ENCODE measurements at places on chromosomes 2 and 18. TPM values are rescaled to one million over a fixed set of nuclear protein-coding genes. Genes with fewer than 3 reads are reported as not detected.
A peak's percentile ranks its signal among the peaks of the same experiment; 100 is the strongest.

Gene MYOM1
- 138 TPM for total RNA-seq

Gene C2orf78
- total RNA-seq, result not detected

- no peak for DNase-seq
These were observed 6.0 kb downstream of the RAB11FIP5 start for GRCh38 chr2:73106791-73107190.

DNA sequence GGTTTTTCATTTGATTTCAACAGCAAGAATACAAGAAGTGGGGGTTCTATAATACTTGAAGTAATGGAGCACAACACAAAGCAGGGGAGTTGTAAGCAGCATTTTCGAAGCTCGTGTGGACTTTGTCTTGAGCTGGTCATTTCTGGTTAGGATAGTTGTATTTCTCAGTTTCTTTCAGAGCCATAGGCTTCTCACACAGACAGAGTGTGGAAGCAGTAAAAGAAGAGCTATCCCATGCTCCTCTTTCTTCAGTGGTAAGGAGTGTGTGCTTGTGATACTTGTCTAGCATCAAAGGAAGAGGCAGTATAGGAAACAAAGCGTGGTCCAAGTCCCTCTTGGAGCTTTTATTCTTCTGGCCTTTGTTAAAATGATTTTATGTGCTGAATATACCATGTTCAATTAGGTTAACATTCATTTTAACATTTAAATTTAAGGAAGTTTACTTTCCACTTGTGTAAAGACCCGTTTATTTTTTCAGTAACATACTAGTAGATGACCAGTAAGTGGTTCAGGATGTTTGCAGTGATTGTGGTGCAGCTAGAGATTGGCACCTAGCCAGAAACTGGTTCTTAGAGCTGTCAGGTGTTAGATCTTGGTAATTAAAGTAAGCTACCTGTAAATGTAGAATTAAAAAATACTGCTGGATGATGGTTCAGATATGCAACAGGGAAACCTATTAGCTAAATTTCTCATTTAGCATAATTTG lies 14.6 kb downstream of the CCNYL1 start:
- DNase-seq, result no peak

GRCh38 chr2:111905990-111906735 lies 7.8 kb downstream of the MERTK start:
- DNase-seq, result no peak

DNA sequence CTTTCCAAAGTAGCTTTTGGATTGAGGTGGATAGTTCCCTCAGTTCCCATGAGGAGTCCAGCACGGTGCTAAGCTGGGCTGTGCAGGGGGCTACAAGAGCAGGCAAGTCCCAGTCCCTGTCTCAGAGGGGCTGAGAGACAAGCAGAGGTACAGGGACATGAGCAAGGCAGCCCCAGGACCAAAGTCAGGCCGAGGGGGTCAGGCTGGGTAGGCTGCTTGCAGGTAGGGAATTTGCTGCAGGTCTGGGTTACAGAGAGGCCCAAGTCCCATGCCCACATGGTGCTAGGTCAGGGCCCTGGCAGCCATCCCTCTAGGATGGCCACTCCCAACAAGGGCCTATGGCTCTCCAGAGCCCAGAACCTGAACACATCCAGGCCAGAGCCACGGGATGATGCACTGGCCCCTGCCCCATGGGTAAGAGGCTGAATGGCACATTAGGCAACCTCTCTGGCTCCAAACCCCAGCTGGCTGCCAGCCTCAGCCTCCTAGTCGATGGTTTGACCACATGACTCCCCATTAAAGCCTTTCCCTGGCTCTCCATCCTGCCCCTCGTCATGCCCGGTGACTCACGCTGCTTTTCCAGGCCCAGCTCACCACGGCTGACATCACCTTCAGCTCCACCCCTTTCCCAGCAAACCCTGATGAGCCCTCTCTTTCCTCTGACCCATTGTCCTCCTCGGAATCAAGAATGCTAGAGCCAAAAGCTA lies 83.7 kb downstream of the SDC1 start:
- peak; percentile 73 for DNase-seq

GRCh38 chr2:30713698-30714097 lies 93.5 kb downstream of the CAPN13 start:
- no peak for DNase-seq

- peak; percentile 18 for DNase-seq
These were observed 94.4 kb upstream of the XPO1 start for GRCh38 chr2:61632276-61633169.

GRCh38 chr2:65668744-65669143 lies 236.3 kb upstream of the SPRED2 start:
- DNase-seq, result no peak

Gene GCG
- total RNA-seq, result 0.17 TPM

Gene IL36G
- not detected for total RNA-seq

Gene PPIG
- total RNA-seq, result 44.9 TPM

Gene GAREM2
- total RNA-seq, result 4.9 TPM

Gene SEH1L
- 25.5 TPM for total RNA-seq

DNA sequence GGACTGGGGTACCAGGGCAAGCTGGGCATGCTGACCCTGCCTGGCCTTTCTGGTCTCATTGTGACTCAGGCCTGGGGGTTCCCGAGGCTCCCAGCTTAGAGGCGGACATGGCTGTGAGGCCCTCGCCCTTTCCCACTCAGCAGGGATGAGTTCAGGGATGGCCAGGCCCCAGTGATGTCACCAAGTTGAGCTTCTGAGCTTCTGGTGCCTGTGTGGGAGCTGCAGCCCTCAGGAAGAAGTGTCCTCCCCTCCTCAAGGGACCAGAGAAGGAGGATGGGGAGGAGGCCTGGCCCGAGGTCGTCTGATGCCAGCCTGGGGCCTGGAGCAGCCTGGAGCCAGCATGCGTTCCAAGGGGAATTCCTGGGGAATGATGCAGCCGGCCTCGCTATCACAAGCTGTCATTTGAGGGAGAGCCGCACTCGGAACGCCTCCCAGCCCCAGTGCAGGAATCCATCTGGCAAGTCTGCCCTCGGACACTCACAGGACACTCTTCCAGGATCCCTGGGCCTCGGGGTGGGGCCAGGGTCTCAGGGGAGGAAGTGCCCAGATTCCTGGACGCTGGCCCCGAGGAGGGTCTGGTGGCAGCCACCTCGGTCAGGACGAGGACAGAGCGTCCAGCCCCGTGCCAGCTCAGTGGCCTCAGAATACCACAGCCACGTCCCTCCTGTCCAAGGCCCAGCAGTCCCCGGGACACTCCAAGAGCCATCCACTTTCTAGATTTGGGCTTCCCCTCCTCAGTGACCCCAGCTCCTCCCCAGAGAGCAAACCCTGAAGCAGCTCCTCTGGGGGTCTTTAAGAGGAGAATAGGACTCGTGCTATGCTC lies 61.2 kb upstream of the GPC1 start:
- DNase-seq, result peak; percentile 63

DNA sequence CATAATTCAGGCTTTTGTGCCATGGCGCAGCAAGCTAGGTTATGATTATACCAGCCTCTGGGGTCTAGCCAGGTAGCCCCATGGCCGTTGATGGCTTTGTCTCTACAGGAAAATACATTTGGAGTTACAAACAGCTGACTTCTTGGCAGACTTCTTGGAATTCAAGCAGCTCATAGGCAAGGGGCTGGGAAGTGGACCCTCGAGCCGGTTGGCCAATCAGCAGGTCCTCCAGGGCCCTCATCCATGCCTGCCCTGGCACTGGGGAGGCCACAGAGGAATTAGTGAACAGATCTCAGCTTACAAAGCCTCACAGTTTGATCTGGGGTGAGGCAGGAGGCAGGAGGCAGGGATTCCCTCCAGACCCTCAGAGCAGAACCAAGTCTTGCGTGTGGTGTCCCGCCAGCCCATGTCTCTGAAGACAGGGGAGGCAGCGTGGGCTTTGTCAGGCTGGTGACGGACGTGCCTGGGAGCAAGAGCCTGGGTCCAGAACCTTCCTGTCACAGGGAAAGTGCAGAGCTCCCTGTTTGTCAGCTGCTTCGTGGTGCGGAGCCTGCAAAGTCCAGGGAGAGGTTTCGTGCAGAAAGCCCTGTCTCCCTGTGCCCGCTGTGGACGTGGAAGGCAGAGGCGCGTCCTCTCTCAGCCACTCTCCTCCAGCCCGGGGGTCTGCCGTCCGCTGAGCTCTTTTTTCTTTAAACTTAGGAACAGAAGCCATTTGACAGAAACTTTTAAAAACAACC lies 131.7 kb downstream of the KLHL29 start:
- no peak for DNase-seq

DNA sequence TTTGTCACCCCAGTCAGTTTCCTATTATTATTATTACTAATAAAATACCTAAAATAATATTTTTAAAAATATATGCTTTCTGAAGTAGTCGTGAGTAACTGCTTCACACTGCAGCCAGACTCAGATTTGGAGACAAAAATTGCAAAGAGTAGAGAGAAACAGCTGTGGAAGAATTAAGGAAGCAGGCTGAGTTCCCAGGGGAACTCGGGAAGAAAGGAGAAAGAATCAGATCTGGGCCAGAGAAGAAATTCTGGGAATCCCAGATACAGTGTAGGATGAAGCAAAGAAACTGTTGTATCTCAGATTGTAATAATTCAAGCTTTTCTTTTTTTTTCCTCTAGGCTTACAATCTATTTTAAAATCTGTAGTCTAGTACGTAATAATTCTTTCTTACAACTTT lies 182.3 kb downstream of the FTCDNL1 start:
- DNase-seq, result no peak

- DNase-seq, result no peak
These were observed 9.3 kb upstream of the ALLC start for GRCh38 chr2:3648652-3649177.

DNA sequence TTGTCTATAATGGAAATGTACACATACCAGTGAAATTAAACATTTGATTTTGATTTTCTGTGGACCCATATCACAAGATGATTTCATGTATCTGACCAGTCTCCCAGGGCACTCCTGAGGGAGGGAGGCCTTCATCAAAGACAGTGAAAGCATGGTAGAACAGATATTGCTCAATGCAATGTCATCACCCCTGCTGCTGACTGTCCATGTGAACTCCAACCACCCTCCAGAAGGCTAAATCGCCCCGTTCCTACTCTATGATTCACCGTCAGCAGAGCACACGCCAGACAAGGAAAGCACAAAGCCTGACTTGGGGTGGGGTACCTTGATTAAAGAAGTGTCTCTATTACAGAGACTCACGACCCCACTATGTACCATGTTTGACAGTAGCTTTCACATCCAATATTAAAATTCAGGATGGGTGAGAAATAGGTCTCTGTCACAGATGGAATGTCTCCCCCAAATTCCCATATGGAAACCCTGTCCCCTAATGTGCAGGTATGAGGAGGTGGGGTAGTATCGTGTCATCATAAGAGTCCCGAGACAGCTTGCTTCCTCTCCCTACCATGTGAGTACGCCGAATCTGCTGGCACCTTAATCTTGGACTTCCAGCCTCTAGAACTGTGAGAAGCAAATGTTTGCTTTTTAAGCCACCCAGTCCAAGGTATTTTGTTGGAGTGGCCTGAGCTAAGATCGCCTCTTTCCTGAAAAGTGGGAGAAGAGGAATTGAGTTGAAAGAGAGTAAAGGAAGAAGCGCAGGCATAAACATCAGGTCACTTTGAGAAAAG lies 42.4 kb downstream of the CYB5A start:
- DNase-seq, result peak; percentile 53

Gene ERFE
- 0.35 TPM for total RNA-seq

- no peak for DNase-seq
These were observed 104.9 kb upstream of the APCDD1 start for GRCh38 chr18:10349561-10349960.

DNA sequence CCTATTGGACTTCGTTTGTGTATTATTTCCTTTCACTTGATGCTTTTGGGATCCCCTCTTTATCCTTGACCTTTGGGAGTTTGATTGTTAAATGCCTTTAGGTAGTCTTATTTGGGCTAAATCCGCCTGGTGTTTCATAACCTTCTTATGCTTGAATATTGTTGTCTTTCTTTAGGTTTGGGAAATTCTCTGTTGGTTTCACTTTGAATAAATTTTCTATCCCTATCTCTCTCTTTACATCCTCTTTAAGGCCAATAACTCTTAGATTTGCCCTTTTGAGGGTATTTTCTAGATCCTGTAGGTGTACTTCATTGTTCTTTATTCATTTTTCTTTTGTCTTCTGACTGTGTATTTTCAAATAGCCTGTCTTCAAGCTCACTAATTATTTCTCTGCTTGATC lies 354.7 kb downstream of the PARD3B start:
- DNase-seq, result no peak

DNA sequence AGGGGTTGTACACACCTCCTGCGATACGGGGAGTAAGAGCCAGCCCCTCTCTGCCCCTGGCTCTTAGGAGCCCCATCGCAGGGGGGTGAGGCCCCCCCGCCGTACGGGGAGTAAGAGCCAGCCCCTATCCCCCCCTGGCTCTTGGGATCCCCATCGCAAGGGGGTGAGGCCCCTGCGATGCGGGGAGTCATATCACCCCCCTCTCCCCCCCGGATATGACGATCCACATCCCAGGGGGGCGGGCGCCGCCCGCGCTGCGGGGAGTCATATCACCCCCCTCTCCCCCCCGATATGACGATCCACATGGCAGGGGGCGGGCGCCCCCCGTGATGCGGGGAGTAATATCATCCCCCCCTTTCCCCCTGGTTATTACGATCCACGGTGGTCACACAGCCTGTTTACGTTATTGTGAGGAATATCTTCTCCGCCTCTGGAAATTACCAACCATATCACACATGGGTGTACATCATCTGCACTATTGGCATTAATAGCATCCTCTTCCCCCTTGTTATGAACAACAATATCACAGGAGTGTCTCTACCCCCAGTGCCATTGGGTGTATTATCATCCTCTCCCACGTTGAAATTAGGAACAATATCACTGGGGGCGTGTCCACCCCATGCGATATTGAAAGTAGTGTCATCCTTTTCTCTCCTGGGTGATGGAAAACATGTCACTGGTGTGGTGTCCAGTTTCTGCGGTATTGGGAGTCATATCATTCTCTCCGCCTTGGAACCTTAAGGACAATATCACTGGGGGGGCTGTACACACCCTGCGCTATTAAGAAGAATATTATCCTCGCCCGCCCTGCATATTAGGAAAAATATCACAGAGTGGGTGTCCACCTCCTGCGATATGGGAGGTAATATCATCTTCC lies 24.7 kb upstream of the NAGK start:
- DNase-seq, result no peak

- peak; percentile 56 for DNase-seq
These were observed 50.0 kb downstream of the HDHD2 start for GRCh38 chr18:47100212-47100831.

DNA sequence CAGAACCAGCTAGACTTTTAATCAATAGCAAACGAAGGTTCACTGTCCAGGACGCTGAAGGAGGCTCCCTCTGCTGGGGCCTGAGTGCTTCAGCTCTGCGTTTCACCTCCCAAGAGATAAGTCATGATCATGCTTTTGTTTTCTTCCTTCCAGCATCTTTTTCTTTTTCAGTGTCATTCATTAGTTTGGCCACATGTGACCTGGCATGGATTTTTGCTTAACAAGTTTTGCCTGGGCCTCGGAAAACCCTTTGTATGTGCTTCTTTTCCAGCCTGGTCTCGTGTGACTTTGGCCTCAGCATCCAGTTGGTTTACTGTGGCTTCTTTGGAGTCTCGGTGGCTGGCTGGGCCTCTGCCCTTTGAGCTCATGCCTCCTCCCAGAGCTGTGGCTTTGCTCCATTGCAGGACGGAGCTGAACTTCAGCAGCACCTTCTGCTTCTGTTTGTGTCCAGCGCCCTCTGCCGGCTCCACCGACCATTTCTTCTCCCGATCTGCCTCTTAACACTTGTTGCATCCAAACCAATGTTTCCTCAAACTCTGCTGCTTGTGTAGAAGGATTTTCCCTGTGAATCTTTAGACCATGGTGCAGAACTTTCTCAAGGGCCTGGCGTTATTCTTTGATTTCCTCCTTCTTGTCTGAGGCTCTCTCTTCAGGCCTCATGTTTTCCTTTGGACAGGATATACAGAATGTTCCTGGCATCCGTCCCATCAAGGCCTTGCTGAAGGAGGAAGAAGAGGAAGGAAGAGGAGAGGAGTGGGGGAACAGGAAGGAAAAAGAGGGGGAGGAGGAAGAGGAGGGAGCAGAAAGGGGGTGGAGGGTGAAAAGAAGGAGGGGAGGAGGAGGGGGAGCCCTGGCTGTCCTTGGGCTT lies 23.6 kb upstream of the HES6 start:
- peak; percentile 94 for DNase-seq

Data from mucosa of gallbladder (tissue), 1 donor.